Esophagus muscularis mucosa (tissue), 4 donors: ENCODE measurements at places on chromosomes 6 and 20.

GRCh38 chr6:152745509-152746171, 5.0 kb upstream of the VIP start:
- H3K4me1 ChIP-seq: no peaks in the 10 kb centered on the region
- DNase-seq: no peak
- H3K27ac ChIP-seq: no peak overlapping the region
- H3K4me3 ChIP-seq: no peak overlapping the region
- H3K36me3 ChIP-seq: no peaks in the 10 kb centered on the region

DNA sequence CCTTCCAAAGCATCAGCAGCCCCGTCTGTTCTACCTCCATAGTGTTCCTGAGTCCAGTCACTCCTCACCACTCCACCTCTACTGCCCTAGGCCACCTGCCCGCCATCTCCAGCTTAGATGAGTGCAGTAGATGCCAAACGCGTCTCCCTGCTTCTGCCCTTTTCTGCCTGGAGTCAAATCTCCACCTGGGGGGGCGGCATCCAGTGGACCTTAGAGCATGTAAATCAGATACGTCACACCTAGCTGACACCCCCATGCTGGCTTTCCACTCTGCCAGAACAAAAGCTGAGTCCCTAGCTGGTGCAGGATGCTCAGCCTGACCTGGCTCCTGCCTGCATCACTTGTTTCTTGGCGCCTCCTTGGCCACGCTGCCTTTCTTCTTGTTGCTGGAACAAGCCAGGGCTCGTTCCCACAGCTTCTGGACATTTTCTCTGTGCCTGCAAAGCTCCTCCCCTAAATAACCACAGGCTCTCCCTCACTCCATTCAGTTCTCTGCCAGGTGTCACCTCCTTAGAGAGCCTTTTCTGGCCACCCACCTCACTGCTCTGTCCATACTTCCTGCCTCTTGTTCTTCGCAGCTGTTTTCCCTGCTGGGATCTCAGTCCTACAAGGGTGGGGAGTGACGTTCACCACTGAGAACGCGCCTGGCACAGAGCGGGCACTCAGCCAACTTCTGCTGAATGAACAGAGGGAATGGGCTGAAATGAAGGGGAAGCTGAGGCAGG, 5.8 kb downstream of the DDR1 start:
- H3K27me3 ChIP-seq: no peaks in the 10 kb centered on the region
- H3K4me1 ChIP-seq: peaks cover 46% of the 10 kb centered on the region
- no peak overlapping the region for H3K4me3 ChIP-seq
- no peak overlapping the region for H3K27ac ChIP-seq

DNA sequence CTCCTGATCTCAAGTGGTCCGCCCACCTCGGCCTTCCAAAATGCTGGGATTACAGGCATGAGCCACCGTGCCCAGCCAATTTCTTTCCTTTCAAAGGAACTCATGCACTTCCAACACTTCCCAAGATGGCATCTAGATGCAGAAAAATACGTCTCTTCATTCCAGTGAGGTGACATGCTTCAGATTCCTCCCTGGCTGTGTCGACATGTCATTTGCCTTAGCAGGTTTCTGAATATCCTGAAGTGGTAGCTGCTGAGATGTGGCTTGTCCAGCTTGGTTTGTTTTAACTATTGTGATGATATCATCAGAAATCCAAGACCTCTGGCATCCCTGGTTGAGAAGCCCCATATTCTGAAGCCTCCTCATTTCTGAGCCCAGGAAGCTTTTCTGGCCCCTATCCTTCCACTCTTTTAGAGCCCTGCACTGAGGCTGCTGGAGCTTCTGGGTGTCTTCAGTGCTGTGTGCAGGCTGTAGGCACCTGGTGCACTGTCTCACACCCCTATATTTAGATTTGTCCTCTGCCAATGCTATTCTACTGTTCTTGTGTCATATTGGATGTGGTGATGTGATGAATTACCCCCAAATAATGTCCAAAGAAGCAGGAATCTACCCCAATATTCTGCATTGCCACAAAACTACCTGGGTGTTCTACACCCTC, 73.3 kb upstream of the E2F3 start:
- no peaks in the 10 kb centered on the region for H3K4me1 ChIP-seq
- no peak for DNase-seq
- no peaks in the 10 kb centered on the region for H3K36me3 ChIP-seq

DNA sequence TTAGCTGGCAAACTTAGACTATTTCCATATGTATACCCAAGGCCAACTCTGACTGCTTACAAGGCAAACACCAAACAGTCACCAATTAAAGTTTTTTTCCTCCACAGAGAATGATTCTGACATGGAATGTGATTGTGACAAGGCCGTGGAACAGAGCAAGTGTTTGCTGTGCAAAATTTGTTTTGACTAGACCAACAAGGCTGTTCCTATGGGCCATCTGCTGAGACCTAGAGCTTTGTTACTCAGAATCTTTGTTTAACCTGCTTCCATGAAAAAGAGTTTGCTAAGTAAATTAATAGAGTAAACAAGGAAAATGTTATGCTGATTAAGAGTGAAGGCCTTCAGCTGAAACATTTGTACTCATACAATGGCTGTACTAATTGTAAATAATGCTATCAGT, 51.6 kb upstream of the IMPG1 start:
- H3K36me3 ChIP-seq: no peaks in the 10 kb centered on the region
- DNase-seq: no peak
- no peaks in the 10 kb centered on the region for H3K4me1 ChIP-seq
- no peaks in the 10 kb centered on the region for H3K27me3 ChIP-seq
- no peak overlapping the region for H3K4me3 ChIP-seq

DNA sequence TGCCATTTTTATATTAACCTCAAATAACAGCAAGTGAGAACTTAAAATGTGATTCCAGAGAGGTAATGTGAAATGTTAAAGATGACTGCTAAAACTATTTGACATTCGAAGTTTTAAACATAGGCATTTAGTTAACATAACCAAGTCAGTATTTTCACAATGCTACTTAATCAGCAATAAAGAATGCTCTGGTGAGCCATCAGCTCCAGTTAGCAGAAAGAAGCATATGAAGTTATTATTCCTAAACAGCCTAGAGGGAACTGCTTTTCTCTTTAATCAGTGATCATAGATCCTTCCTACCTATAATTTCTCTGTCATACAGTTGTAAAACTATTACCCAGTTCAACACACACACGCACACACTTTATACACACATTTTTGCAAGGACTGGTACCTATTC, 60.1 kb downstream of the MMS22L start:
- no peaks in the 10 kb centered on the region for H3K27me3 ChIP-seq
- no peaks in the 10 kb centered on the region for H3K4me1 ChIP-seq
- H3K27ac ChIP-seq: no peak overlapping the region
- no peaks in the 10 kb centered on the region for H3K36me3 ChIP-seq
- H3K4me3 ChIP-seq: no peak overlapping the region

DNA sequence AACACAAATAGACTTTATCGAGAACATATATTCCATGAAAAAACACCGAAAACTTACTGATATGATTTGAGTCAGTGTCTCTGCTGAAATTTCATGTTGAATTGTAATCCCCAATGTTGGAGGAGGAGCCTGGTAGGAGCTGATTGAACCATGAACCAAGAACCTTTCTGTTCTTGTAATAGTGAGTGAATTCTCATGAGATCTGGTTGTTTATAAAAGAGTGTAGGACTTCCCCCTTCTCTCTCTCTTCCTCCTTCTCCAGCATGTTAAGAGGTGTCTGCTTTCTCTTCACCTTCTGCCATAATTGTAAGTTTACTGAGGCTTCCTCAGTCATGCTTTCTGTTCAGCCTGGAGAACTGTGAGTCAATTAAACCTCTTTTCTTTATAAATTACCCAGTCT, 1289.3 kb upstream of the CITED2 start:
- no peaks in the 10 kb centered on the region for H3K27me3 ChIP-seq
- no peaks in the 10 kb centered on the region for H3K4me1 ChIP-seq
- no peaks in the 10 kb centered on the region for H3K36me3 ChIP-seq
- H3K27ac ChIP-seq: no peak overlapping the region

DNA sequence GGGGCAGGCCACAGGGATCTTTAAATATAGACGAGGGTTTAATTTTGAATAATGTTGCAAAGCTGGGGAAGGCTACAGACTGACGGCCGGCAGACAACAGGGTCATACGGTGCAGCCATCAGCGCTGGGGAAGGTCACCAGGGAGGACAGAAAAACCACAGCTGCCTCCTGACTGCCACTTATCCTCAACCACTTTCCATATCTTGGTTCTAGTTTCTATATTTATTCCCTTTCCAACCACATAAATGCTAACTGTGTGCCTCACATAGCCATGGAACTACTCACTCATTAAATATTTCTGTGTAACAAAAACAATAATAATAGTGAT, 85.7 kb upstream of the AGPAT4 start:
- H3K4me1 ChIP-seq: no peaks in the 10 kb centered on the region
- H3K27me3 ChIP-seq: no peaks in the 10 kb centered on the region
- H3K36me3 ChIP-seq: peaks cover 3% of the 10 kb centered on the region

DNA sequence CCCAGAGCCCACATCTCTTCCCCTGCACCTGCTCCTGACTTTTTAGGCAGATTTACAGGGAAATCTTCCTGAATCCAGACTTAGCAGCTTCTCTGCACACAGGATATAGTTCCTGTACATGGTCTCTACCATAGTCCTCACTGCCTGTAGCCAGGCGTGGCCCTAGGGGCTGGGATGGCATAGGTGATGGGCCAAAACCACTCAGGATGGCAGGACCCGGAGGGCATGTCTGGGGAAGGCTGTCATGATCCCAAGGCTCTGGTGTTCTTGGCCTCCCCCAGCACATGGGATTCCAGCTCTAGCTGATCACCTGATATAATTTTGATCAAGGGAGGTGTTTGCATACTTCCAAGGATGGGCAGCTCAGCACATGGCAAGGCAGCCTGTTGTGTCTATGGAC, 58.0 kb downstream of the TOX2 start:
- H3K4me1 ChIP-seq: no peaks in the 10 kb centered on the region
- no peaks in the 10 kb centered on the region for H3K36me3 ChIP-seq
- H3K27ac ChIP-seq: no peak overlapping the region
- H3K4me3 ChIP-seq: no peak overlapping the region
- DNase-seq: no peak

DNA sequence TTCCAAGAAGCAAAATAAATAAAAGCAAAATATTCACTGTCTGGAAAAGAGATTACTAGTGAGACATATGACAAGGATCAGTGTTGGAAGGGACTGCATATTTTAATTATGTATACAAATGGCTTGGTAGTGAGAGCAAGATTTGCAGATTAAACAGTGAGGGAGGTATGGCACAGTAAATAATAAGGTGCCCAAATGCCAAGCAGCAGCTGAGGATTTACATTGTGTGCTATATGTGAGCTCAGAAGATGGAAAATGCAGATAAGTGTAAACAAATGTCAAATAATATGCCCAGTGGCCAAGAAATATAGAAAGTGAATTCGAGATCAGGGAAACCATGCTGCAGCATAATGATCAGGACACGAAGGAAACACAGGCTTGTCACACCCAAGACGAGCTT, 173.8 kb upstream of the NRSN1 start:
- H3K27me3 ChIP-seq: no peaks in the 10 kb centered on the region
- peaks cover 4% of the 10 kb centered on the region for H3K4me1 ChIP-seq
- H3K4me3 ChIP-seq: no peak overlapping the region
- no peak overlapping the region for H3K27ac ChIP-seq
- H3K36me3 ChIP-seq: no peaks in the 10 kb centered on the region
- DNase-seq: no peak

DNA sequence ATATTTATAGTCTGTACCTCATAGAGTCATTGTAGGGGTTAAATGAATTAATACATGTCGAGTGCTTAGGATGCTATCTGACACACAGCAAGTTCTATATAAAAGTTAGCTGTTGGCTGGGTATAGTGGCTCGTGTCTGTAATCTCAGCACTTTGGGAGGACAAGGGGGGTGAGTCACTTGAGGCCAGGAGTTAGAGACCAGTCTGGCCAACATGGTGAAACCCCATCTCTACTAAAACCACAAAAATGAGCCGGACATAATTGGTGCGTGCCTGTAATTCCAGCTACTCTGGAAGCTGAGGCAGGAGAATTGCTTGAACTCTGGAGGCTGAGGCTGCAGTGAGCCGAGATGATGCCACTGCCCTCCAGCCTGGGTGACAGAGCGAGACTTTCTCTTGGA, 222.9 kb downstream of the UBE3D start:
- no peak for DNase-seq
- no peak overlapping the region for H3K4me3 ChIP-seq
- no peaks in the 10 kb centered on the region for H3K4me1 ChIP-seq
- no peaks in the 10 kb centered on the region for H3K27me3 ChIP-seq
- no peak overlapping the region for H3K27ac ChIP-seq

- DNase-seq: no peak
- H3K4me3 ChIP-seq: no peak overlapping the region
- H3K4me1 ChIP-seq: no peaks in the 10 kb centered on the region
- no peak overlapping the region for H3K27ac ChIP-seq
Observed at GRCh38 chr6:166935353-166935752, 21.0 kb downstream of the RNASET2 start.

DNA sequence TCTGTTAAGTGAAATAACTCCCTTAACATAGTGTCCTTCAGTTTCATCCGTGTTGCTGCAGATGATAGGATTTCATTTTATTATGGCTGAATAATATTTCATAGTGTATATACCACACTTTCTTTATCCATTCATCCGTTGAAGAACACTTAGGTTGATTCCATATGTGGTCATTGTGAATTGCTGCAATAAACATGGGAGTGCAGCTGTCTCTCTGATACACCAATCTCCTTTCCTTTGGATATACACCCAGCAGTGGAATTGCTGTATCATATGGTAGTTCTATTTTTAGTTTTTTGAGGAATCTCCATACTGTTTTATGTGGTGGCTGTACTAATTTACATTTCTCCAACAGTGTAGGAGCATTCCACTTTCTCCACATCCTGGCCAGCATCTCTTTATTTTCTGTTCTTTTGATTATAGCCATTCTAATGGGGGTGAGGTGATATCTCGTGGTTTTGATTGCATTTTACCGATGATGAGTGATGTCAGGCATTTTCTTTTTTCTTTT, 193.2 kb downstream of the SLC16A10 start:
- H3K36me3 ChIP-seq: peaks cover 22% of the 10 kb centered on the region
- H3K4me1 ChIP-seq: no peaks in the 10 kb centered on the region
- no peak overlapping the region for H3K27ac ChIP-seq
- H3K27me3 ChIP-seq: no peaks in the 10 kb centered on the region
